Amniotic stem cell (primary cell): ENCODE measurements at places on chromosomes 16 and 17.

DNA sequence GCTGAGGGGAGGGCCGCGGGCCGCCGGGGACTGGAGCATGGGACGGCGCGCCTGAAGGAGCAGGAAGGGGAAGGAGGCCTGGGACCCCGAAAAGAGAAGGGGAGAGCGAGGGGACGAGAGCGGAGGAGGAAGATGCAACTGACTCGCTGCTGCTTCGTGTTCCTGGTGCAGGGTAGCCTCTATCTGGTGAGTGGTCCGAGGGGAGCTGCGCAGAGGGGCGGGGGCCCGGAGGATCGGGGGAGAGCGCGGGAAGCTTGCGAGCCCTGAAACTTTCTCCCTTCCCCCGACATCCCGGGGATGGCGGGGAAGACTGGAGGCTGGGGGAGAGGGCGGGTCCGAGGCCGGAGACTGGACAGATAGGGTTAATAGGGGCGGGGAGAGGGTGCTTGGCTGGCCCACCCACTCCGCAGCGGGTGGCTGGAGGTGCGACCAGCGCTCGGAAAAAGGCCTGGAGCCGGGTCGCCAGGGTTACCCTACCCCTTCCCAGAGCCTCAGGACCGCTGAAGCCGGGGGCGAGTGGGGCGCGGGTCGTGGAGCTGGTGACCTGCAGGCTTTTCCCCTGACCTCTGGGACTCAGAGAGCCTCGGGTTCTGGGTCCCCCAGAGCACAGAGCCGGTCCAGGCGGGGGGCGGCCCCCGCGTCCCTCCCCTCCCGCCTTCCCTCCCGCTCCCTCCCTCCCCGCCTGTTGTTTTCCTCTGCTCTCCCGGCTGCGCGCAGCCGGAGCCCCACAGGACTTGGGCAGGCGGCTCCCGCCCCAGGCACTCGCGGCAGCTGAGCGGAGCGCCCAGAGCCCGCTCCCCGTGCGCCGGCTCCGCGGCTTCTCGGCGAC lies 631 bp downstream of the NXPH3 start:
- peak; percentile 37 for DNase-seq

DNA sequence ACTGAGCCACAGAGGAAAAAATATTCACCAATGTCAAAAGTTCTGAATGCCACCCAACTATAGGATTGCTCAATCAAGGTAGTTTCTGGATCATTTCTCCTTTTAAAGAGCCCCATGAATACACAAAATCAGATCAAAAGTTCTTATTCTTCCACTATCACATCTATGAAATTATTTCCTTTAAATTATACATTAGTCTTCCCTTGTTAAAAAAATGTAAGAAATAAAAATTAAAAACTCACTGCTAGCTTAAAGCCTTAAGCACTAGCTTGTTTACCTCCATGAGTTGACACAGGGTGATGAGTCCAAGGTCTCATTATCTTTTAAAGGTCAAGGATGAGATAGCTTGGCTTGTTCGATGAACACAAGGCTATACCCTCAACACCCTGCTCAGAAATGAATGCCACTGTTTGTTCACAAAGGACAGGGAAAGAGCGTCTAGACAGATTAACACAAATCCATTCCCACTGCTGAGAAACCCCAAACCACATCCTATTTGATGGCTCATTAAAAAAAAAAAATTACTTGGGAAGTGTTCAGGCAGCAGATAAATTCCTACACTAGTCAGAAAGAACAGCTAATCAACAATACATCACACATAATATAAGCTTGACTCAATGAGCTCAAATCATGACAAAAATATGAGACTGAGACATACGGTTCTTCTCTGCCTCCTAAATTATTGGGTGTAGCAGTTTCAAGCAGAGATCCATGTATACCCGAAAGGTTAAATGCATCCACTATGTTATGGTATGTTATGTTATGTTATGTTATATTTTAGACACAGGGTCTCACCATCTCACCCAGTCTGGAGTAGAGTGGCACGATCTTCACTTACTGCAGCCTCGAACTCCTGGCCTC lies 118.9 kb downstream of the PARN start:
- DNase-seq = peak; percentile 8

DNA sequence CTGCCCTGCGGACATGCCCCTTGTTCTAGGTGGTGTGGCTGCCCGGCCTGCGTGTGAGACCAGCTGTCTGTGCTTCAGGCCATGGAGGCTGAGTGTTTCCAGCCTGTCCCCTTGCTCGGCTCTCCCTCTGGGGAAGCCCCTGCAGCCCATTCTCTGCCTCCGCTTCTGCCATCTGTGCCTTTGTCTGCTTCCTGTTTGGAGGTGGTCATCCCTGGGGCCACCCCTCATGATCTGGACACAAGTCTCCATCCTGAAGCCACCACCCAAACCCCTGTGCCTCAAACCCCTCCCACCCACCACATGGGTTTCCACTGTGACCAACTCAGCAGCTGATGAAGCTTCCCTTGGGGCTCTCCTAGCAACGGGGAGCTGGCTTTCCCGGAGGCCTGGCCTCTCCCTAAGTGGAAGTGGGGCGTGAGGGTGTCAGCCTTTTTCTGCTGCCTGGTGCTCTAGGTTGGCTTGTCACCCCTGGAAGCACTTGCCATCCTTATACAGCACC lies 184.9 kb downstream of the SEC14L1 start:
- no peak for DNase-seq

DNA sequence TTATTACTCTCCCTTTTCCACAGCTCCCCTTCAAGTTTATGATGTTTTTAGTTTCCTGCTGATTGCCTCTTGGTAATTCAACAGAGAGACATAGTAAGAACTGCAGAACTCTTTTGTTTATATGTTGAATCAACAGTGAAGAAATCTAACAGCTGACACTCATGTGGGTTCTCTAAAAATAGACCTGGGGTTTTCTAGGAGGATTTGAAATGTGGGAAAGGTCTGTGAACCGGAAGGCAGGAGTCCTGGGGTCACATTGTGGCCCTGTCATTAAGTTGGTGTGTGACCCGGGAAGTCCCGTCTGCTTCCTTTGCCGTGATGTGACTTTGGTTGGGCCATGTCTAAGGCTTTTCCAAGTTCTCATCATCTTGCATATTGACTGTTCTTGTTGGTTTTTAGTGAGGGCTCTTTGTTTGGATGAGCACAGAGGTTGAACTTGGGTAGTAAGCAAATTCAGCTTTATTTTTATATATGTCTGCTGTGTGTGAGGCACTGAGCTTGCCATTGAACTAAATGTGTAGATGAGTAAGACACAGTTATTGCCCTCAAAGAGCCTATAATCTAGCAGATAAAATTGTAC lies 48.5 kb upstream of the HS3ST3A1 start:
- DNase-seq = no peak

DNA sequence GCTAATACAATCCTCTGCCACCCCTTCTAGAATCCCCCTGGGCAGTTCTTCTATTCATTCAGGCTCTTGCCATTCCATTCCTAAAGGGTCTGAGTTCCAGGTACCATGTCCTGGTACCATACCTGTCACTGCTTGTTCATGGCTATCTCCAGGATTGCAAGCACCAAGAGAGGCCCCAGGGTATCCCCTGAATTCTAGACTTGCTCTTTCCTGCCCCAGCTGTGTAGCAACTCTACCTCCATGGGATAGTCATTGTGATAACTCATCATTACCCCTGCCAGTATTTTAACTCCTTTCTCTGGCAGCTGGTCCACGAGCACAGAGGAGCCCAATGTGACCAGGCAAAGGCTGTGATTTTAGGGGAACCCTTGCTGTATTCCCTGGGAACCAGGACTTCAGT lies 143.7 kb upstream of the CDH5 start:
- no peak for DNase-seq

- DNase-seq = no peak
These were observed 488 bp downstream of the HOXB9 start for GRCh38 chr17:48625495-48626244.

DNA sequence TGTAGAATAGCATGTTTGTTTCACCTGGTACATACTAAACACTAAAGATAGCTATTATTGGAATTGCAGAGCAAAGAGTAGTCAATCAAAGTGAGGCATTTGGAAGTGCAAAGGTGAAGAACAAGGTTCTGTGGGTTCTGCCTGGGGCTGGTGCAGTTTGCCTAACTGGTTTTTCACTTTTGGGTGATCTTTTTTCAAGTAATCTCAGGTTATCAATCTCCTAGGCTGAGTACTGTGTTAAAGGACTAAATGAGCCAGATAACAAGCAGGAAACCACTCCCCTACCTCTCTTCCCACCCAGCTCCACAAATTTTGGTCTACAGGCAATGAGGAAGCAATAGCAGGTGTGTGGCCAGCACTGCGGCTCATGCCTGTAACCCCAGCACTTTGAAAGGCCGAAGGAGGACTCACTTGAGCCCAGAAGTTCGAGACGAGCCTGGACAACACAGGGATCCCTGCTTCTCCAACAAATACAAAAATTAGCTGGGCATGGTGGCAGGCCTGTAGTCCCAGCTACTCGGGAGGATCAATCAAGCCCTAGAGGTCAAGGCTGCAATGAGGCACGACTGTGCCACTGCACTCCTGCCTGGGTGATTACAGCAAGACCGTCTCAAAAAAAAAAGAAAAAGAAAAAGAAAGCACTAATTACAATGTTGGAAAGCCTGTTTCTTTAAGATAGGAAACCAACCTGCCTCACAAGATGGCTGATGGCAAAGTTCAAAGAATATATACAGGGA lies 2.0 kb upstream of the NTAN1 start:
- DNase-seq = no peak

DNA sequence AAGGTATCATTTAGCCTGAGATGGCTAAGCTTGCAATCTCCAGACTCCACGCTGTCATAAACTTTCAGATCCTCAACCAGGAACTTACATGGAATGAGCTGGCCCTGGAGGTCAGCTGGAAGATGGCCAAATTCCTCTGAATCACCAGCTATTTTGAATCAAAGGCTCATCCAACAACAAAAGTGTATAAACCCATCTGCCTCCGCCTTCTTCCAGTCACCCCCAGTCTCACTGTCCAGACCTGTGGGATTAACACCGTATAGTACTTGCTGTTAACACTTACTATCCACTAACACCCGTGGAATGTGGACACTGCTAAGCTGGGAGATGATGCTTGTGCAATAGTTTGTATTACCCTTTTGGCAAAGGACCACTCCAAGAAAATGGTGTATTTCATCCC lies 1.9 kb upstream of the LCMT1 start:
- DNase-seq = peak; percentile 67
